ENCODE measurements at places on chromosomes 13 and 19.

DNA sequence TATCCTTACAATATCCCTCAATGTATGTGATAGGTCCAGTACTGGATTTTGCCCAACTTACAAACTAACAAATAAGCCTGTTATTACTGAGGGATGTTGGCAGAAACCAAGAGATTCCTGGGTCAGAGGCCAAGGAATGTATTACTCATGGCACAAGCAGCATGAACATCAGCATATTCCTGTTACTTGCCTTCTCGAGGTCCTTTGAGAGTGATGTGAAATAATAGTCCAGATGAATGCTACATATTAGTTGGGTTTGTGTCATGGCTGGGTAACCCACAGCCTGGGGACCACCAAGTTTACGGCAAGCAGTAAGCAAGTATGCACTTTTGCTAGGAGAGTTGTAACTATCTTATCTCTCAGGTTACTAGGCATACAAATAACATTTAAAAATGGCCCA is 384.5 kb upstream of the GPC6 start:
- DNase-seq: no peak

DNA sequence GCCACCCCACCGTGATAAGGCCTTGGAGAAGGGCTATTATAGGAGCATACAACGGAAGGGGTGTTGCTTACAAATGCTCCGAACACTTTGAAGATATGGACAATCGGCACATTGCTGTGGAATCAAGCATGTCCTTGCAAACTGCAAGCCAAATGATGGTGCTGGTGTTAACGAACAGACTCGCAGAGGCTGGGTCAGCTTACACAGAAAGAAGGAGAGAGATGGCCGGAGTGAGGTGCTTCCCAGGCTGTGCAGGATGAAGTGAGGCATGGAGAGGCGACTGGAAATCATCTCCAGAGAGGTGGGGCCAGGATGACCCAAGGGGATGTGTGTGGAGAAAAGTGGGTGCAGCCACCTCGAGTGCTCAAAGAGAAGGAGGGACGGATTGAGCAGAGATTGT is 42.2 kb downstream of the HSPH1 start:
- no peak for DNase-seq

GRCh38 chr19:15438124-15438496 is 11.6 kb downstream of the WIZ start:
- no peak for DNase-seq

DNA sequence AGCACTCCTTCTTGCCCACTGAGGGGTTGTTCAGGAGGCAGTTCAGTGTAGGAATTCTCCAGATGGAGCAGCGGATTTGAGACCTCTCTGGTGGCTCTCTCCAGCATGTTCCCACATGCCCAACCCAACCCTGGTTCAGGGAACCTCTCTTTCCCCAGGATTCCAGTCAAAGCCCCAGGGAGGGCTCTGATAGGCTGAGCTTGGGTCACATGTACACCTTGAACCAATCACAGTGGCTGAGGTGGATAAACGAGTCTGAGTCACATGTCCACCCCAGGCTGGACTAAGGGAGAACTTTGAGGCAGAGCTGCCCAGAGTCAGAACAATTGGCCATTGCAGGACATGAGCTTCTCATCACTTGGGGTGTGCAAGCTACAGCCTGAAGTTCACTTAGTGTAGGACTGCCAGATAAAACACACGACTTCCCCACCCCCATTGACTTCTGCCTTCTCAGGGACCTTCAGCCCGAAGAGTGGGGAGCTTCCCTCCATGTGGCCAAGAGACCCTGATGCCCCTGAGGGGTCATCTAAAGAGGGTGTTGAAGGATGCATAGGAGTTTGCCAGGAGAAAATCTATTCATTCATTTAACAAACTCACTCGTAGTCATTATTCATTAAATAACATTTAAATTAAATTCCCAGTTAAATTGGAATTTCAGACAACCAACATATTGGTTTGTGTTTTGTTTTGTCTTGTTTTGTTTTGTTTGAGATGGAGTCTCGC is 4.0 kb upstream of the MAST3 start:
- no peak for DNase-seq

DNA sequence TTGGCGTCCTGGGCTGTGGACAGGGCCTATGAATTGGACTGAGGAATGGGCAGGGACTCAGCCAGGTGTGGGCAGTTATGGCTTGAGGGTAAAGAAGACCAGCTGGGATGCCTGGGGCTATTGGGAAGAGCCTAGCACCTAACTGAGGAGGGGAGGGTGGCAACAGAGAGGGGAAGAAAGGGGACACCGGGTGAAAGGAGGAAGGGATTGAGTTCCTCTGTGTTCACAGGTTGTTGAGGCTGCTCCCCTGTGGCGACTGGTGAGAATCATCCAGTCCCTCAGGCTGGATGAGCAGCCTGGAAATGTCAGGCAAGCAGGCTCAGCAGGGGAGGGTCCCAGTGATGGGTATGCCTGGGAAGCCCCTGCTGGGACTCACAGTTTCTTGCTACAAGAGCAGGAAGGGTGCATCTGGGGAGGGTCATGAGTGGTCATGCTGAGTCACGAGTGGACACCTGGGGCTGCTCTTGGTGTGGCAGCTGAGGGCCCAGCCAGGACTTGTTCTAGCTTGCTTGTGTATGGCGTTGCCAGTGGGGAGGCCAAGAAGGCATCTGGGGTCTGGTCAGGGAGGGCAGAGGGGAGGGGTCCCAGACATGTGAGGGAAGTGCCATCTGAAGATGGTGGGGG is 1.4 kb downstream of the ZNF324 start:
- DNase-seq: no peak

DNA sequence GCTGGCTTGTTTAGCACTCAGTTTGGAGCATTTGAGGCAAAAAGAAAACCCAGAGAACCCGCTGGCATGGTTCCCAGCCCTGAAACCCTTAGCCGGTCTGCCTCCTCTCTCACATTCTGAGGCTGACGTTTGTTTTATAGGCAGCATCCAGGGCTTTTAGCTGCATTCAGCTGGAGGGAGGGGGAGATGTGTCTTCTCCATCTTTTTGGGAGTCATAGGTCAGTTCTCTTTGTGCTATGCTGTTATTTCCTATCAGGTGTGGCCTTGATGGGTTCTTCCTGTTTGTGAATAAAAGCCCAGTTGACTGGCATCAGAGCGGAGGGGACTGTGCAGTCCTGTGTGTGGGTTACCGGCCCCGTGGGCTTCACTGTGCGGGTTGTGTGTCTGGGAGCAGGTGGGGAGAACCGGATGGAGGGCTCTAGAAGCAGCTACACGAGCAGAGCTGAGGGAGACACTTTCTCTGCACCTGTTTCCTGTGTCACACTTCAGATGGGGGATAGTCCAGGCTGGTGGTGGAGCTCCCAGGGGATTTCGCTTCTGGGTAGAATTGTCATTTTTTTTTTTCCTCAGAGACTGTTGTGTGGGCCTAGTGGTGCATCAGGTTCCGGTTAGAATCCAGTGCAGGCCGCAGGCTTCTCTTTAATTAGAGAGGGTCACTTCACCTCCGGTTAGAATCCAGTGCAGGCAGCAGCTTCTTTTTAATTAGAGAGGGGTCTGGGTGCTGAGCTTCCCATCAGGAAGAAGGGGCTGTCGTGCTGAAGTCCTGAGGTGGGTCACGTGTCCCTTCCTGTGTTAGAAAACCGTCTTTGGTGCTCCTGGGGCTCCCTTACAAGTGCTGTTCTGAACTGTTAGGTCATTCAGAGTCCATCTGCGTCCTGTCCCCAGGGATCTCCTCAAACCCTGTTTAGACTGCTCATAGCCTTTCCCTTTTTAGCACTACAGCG is 69.6 kb downstream of the ARHGEF7 start:
- DNase-seq: peak; percentile 54

- DNase-seq: no peak
These were observed 50.1 kb downstream of the CEP89 start for GRCh38 chr19:32921624-32922023.

GRCh38 chr13:107665926-107666458 is 549.3 kb downstream of the LIG4 start:
- no peak for DNase-seq

DNA sequence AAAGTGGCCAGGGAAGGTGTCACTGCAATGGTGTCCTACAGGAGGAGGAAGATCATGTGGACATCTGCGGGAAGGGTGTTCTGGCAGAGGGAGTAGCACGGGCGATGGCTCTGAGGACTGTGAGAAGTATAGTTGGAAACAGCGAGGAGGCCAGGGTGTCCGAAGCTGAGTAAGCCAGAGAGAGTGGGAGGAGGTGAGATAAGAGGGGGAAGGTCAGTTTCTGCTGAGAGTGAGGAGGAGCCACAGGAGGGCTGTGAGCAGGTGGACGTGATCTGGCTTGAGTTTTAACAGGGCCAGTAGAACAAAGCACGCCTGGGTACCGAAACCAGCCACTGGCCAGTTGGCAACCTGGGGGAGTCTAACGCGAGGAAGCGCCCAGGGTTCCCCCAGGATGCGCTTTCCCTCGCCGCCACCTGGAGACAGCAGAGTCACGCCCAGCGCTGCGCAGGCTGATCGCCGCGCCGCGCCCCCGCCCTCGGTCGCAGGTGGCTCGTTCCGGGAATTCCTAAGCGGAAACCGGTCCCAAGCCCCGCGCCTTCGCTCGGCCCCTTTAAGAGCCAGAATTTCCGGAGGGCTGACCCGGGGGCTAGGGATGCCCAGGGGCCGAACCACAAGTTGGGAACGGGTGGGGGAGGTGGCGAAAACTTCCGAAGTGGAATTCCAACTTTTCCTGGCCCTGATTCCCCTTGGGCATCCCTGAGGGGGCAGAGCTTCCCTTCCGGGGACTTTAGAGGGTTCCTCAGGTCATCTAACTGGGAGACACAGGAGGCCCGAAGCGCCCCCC is 1.1 kb upstream of the LSR start:
- DNase-seq: no peak

- DNase-seq: no peak
These were observed 497.1 kb upstream of the ARGLU1 start for GRCh38 chr13:107065036-107065435.

GRCh38 chr19:18580311-18580710 is 8.3 kb upstream of the REX1BD start:
- DNase-seq: no peak

DNA sequence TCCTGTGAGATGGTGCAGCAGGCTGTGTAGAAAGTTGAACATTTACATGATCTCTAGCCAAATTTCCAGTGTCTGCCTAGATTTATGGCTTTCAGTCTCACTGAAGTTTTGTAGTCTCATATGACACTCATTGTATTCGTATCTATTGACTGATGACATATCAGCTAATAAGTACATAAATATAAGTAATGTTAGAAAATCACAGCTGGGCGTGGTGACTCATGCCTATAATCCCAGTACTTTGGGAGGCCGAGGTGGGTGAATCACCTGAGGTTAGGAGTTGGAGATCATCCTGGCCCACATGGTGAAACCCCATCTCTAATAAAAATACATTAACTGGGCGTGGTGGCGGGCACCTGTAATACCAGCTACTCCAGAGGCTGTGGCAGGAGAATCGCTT is 54.7 kb upstream of the HTR2A start:
- no peak for DNase-seq

GRCh38 chr19:44808463-44809371 is at the start of gene BCAM:
TSS of gene BCAM (plus strand) at chr19:44809103. CDS start at chr19:44809125, 22 bp downstream.
- no peak for DNase-seq

All from effector memory CD8-positive, alpha-beta T cell (primary cell).